ENCODE measurements at places on chromosomes 5 and 9.
A peak's percentile ranks its signal among the peaks of the same experiment; 100 is the strongest.

DNA sequence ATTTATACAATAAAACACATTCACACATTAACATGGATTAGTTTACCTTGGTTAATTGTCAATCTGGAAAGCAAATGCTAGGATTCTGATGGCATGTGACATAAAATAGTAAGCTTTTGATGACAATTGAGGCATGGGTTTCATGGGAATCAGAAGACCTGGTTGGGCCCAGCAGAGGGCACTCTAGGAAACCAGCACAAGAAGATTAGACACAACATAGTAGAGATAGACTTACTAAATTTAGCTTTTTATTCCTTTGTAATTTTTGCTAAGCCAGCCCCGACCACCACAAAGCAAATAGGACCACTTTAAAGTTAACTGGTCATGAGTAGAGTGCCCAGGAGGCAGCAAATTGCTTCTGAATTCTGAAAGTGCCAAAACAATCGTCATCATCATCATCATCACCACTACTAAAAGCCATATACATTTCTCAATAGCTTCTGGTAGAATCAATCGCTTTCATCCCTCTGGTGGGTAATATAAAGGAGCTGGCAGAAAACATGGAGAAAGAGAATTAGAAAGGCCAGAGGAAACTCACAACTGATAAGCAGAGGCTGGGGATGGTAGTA lies 163.2 kb downstream of the ARRDC3 start:
- DNase-seq: no peak

GRCh38 chr5:132456987-132457361 lies 33.6 kb downstream of the IRF1 start:
- DNase-seq: no peak

- no peak for DNase-seq
Observed at GRCh38 chr5:23147625-23148024, 294.5 kb upstream of the CDH12 start.

- DNase-seq: no peak
Observed at GRCh38 chr9:129626079-129626624, at the start of gene NTMT1. Gene NTMT1, plus strand, starts transcription at chr9:129626163. Its CDS starts 6,541 bp downstream, at chr9:129632704.

DNA sequence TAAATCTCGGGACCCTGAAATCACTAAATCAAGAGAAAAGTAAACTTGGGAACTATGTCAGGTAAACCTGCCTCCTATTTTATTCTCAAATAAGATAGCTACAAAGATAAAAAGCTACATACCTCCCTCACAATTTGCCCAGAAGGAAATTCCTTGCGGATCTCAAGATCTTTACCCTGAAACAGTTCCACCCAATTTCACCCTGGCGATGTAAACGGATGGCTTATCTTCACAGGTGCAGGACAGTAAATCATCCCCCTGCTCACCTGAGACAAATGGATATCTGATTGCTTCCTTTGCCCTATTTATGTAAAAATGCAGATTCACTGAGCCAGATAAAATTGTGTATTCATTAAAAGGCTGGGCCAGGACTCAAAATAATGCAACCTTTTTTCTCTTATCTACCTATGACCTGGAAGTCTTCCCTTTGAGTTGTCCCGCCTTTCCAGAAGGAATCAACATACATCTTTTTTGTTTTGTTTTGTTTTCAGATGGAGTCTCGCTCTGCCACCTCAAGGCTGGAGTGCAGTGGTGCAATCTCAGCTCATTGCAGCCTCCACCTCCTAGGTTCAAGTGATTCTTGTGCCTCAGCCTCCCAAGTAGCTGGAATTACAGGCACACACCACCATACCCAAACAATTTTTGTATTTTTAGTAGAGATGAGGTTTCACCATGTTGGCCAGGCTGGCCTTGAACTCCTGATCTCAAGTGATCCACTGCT lies 13.8 kb downstream of the TMEM267 start:
- DNase-seq: no peak

GRCh38 chr5:127400946-127401670 lies 110.5 kb downstream of the MEGF10 start:
- no peak for DNase-seq

GRCh38 chr9:21813575-21814473 lies 11.4 kb downstream of the MTAP start:
- peak; percentile 64 for DNase-seq

- DNase-seq: no peak
Observed at GRCh38 chr5:58921159-58921558, 338.3 kb downstream of the RAB3C start.

DNA sequence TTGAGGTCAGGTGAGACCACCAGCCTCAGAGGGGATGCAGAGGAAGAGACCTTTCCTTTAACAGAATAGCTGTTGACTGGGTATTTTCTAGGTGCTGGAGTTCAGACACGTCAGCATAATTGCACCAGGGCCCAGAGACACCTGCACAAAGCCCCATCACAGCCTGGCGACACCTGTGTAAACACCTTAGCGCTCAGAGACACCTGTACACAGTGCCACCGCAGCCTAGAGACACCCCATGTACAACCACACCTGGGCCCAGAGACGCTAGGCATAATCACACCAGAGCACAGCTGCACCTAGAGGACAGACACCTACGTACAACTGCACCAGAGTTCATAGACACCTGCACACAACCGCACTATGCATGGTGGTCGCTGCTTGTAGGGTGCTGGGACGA lies 1.0 kb downstream of the TRIP13 start:
- DNase-seq: no peak

DNA sequence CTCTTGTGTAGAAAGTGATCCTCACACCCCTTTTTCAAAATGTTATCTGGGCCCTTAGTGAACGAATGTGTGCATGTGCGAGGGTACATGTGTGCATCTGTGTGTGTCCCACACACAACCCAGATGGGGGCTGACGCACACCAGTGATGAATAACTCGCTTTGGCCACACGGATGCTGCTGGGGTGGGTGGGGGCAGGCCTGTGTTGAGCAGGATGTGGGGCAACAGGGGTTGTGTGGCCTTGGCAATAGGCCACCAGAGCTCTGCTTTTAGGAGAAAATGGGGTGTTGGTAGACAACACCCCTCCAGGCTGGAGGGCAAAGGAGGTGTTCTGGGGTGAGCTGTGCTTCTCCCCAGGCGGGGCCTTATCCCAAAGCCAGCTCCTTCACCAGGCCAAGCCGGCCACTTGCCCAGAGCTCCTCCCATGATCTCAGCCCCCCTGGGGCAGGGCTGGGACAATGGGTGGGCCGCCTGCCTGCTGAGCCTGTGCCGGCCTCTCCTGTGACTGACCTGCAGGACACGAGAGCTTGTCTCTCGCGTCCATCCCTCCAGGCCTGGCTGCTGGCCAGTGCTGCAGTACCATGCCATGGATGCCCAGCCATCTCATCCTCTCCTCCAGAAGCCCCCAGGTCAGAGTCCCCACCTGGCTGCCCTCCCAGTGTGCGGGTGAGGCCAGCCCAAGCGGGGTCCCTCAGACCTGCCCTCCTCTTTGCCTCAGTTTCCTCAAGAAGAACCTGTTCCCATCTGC lies 1.7 kb downstream of the DBN1 start:
- DNase-seq: no peak
